ENCODE measurements at places on chromosomes 5 and 9.
A peak's percentile ranks its signal among the peaks of the same experiment; 100 is the strongest.

DNA sequence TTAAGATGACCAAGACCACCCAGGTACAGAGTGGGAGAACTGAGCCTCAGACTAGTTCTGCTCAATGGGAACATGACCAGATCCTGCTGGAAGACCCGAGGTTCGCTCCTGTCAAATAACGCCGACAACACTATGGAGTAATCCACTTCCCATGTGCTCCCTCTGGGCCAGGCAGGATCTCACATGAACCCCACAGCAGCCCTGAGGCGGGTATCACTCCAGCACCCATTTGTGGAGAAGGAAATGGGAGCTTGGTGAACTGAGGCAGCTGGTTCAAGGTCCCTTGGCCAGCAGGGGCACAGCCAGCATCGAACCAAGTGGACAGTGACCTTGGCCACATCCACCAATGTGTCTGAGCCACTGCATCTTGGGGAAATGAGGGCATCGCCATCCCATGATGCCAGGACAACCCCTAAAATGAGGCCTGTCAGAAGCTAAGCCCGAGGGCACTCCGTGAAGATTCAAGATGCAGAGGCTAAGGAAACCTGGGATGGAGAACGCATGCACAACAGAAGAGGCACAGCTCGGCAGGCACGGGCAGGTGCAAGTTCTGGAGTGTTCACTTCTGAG lies 8.5 kb downstream of the ANKS6 start:
- no peak for DNase-seq

- no peak for DNase-seq
These were observed 133.6 kb downstream of the OXCT1 start for GRCh38 chr5:41736641-41737040.

DNA sequence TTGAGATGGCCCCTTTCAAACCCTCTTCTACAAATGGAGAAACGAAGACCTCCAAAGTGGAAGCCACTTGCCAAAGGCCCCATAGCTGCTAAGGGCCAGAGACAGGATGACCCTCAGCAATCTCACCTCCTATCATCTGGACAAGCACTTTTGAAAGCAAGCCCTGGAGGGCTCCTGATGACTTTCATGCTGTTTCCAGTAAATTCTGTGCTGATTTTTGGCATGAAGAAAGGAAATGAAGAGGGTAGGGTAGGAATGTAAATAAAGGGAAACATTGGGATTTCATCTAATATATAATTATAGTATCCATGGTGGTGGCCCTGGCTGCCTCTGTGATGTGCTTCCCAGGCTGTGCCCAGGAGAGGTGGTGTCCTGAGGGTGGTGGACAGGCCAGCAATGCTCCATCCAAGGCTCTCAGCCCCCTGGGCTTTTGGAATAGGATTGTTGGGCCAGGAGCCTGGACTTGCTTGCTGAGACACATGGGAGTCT lies 208.0 kb upstream of the TRIM32 start:
- no peak for DNase-seq

- DNase-seq, result no peak
These were observed 8.3 kb upstream of the MED7 start for GRCh38 chr5:157150995-157151394.

DNA sequence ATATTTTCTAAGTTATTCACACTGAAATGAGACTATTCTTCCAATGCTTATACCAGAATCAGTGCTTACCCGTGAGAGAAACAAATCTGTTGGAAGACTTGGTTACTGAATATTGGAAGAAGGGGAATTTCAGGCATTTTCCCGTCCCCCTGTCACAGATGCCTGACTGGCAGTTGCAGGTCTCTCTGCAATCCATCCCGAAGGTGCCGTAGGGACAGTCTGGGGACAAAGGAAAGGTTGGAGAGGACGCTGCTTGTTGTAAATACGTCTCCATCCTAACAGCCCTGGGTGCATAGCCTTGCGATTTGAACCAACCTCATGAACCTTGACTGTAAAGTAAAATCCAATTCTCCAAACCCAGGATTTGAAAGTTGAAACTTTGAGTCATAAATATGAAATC lies 3.5 kb downstream of the ESM1 start:
- no peak for DNase-seq

DNA sequence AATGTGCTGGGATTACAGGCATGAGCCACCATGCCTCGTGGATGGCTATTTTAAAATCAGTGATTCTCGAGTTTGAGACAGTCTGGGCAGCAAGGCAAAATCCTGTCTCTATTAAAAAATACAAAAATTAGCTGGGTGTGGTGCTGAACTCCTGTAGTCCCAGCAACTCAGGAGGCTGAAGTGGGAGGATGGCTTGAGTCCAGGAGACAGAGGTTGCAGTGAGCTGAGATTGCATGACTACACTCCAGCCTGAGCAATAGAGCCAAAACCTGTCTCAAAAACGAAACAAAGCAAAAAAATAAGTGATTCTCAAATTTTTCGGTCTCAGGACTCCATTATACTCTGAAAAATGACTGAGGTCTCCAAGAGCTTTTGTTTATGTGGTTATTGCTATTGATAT lies 47.9 kb upstream of the HSPA9 start:
- DNase-seq, result no peak

DNA sequence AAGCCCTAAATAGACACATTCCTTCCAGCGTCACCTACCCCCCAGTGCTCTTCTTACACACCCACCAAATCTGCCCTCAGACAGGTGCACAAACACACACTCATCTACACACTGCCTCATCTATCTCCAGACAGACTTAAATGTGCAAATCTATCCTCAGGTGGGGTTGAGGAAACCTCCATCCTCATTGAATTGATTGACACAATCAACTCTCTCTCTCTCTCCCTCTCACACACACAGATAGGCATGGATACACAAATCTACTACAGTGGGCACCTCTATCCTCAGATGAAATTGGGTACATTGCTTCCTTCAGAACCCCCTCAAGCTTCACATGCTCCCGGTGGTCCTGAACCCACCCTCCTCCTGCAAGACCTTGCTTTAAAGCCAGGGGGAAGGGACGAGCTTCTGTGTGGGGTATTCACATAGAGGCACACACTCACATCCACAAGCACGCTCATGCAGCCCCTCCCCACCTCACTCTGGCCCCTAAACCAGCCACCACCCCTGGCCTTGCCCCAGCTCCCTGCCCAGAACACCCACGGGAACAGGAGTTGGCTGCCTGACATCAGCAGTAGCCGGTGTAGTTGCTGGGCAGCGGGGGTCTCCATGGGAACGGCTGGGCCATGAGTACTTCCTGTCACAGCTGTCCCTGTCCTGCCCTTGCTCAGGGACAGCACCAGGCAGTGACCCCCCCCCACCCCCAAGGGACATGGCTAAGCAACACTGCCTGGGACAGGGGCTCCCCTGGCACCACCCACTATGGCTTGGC lies 22.8 kb downstream of the PCDH1 start:
- peak; percentile 62 for DNase-seq

DNA sequence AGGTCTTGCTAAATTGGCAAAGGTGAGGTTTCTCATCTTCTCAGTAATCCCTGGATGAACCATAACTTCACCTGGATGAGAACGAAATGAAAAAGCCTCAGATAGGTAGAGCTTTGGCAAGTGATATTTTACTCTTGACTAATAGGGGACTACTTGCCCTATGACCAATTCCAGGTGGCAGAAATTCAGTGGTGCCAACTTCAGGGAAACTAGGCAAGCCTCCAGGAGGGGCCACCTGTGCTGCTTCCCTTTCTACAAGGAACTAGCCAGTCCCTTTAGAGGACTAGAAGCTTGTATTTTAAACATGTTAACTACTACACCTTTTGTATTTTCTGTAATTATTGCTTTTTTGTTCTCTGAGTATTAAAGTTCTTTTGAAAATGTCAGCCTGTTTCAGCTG lies 169.0 kb upstream of the GRIA1 start:
- DNase-seq, result no peak

- no peak for DNase-seq
These were observed 365.1 kb upstream of the RIOK2 start for GRCh38 chr5:97547999-97548738.

- DNase-seq, result no peak
These were observed 45.1 kb downstream of the BNC2 start for GRCh38 chr9:16825331-16825725.

DNA sequence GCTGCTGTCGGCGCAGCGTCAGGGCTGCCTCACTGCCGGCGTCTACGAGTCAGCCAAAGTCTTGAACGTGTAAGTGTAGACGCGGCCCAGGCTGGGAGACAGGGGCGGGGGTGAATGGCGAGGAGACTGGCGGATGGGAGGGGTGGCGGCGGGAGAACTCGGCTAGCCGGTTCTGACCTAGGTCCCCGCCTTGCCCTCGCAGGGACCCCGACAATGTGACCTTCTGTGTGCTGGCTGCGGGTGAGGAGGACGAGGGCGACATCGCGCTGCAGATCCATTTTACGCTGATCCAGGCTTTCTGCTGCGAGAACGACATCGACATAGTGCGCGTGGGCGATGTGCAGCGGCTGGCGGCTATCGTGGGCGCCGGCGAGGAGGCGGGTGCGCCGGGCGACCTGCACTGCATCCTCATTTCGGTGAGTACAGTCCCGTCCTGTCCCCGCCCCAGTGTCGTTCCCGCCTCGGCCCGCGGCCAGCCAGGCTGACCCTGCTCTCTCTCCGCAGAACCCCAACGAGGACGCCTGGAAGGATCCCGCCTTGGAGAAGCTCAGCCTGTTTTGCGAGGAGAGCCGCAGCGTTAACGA lies 745 bp downstream of the GADD45G start:
- peak; percentile 81 for DNase-seq

DNA sequence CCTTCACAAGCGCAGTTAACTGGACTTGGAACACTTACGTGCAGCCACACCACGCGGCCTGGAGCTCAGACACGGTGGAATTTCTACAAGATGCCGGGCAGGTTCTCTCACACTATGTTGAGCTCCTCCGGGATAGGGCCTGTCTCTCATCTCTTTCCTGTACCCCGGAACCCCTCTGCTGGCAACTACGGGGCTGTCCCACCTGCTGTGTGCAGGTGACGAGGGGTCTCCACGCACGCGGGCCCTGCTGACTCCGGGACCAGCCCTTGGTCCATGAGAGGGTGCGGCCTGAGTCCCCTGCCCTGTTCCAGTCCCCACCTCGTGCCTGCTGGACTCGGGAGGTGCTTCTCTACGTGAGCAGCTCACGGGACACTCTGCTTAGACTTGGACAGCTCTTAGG lies 40.1 kb downstream of the SLC6A3 start:
- DNase-seq, result peak; percentile 22

GRCh38 chr9:26742828-26743476 lies 149.7 kb downstream of the CAAP1 start:
- no peak for DNase-seq

DNA sequence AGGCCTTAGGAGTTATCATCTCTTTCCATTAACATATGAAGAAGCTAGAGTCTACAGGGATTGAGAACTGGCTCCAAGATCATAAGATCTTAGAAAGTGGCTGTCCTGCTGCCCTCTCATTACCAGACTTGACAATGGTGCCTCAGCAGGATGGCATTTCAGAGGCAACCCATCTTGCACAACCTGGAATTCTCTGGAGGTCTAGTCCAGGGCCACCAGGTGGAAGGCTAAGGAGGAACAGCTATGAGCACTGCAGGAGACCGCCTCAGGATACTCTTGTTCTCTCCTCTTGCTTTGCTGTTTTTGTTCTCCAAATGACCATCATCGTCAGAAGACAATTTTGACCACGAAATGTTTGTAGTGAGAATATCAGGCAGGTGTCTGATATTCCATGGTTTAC lies 322.6 kb downstream of the FBXL17 start:
- DNase-seq, result no peak

DNA sequence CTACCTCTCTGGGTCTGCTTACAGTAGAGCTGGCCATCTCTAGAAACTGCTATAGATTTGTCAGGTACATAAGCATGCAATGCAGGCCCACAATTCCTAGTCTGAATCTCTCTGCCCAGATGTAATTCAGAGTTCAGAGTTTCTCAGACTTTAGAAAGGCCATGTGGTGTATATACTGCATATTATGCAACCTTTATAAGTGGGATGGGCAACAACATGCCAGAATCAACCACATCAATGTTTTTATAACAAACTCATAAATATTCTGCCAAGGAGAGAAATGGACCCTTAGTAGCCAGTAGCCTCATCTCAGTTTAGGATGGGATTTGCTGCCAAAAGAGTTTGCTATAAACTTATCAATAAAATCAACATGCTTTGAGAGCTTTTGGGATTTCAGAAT lies 78.8 kb downstream of the SLC1A1 start:
- no peak for DNase-seq
